CD4-positive, CD25-positive, alpha-beta regulatory T cell (primary cell): ENCODE measurements at places on chromosomes 1 and 21. TPM values are rescaled to one million over a fixed set of nuclear protein-coding genes. Genes with fewer than 3 reads are reported as not detected.

DNA sequence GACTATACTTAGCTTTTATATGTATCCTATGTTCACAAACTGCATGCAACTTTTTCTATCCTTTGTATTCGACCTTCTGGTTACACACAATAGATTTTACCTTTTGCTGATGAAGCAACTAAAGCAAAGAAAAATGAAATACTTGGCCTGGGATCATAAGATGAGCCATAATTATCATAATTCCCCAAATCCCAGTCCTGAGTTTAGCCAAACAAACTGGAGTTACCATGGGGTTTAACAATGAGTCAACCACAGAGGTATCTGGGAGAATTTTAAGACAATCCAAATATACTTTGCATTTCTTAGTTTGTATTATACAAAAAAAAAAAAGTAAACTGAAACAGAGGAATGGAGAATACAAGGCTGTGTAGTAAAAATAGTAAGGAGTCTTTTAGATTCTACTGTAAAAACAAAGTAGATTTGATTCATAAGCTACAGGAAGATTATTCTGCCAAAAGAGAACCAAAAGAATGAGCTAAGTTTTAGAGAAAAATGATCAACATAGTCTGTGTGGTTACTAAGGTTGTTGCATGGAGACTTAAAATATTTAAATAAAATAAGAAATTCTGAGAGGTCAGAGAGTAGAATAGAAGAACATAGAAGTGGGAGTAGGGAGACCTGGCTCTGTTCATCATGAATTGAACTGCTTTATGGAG, 60.4 kb upstream of the GORAB start:
- no peaks in the 10 kb centered on the region for H3K36me3 ChIP-seq
- DNase-seq = no peak
- H3K4me3 ChIP-seq = no peak overlapping the region
- H3K27me3 ChIP-seq = peaks cover 3% of the 10 kb centered on the region
- H3K27ac ChIP-seq = no peak overlapping the region

DNA sequence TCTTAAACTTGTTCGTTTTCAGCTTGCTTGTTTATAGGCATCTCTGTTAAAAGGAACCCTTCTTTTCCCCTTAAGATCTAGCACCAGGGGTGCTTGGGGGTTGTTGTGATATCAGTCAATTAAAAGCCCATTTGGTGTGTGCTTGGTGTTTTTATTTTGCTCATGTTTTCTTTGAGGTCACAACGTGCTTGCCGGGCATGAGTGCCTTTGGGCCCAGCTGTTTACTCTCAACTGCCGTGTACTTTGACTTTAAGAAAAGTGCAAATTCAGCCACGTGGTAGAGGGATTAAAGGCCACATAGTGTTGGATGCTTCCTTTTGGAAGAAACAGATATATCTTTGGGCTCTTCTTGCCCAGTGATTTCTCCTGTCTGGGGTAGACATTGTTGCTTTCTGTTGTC, 10.5 kb downstream of the ARID1A start:
- peaks cover 13% of the 10 kb centered on the region for H3K36me3 ChIP-seq
- DNase-seq = no peak
- no peak overlapping the region for H3K27ac ChIP-seq
- H3K27me3 ChIP-seq = no peaks in the 10 kb centered on the region

GRCh38 chr1:220775240-220775853, 11.4 kb upstream of the MTARC1 start:
- no peak overlapping the region for H3K27ac ChIP-seq
- H3K4me1 ChIP-seq = no peaks in the 10 kb centered on the region
- no peak for DNase-seq
- H3K36me3 ChIP-seq = no peaks in the 10 kb centered on the region

Gene SUSD4
- polyA plus RNA-seq = 5.0 TPM

Gene ADORA1
- polyA plus RNA-seq = not detected
